Stimulated activated naive CD8-positive, alpha-beta T cell treated with anti-CD3 and anti-CD28 coated beads, Interleukin-15, amount 100 ng/mL, for 72 hours (primary cell): ENCODE measurements at places on chromosomes 5 and 9.

DNA sequence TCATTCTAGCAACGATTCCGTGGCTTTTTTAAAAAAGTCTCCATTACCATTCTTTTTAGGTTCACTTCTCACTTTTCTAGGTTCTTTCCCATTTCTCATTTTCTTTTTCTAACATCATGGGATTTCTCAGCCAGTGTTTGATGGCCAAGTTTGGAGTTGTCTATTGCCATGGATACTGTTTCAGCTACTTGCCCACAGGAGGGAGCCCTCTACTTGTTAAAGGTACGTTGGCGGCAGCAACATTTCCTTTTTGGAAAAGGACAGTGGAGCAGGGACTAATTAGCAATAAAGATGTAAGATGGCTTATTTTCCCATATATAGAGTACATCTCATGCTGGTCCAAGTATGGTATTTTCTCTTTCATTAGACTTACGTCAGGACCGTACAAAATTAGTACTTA, 2257.5 kb upstream of the C9orf72 start:
- DNase-seq, result no peak

GRCh38 chr9:84822589-84823233, 153.2 kb downstream of the NTRK2 start:
- DNase-seq, result no peak

DNA sequence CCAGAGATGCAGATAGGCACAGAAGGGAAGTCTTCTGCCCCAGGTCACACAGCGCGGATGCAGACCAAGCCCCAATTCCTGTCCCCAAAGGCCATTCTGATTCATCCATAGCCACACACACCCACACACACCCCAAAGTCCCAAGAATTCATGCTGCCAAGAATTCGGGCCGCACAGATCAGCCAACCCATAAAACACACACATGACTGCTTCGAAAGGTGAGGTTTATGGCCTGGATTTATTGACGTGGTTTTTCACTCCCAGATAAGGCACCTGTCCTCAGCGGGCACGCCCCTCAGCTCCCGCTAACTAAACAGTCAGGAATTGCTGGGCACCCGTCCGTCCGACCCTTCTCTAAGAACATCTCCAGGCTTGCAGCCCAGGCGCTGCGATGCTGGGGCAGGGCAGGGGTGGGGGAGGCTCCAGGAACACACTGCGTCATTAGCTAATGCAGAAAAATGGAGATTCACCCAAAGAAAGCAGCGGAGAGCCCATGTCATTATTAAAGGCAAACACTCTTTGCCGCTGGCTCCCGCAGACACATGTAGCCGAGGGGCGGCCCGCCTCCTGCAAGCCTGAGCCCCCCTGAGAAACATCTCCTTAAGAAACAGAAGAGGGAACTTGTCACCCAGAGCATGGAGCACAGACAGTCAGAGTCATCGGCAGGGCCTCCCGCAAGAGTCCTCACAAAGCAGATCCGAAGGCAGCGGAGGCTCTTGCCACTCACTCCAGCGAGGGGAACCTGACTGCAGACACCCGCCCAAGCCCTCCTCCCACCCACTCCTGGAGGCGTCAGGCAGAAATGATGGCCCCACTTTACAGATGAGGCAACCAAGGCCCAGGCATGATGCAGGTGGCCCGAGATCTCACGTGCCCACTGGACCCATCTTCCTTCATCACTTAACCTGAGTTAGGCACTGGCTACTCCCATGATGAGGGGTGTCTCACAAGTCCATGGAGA, 19.9 kb downstream of the VAV2 start:
- DNase-seq, result no peak

DNA sequence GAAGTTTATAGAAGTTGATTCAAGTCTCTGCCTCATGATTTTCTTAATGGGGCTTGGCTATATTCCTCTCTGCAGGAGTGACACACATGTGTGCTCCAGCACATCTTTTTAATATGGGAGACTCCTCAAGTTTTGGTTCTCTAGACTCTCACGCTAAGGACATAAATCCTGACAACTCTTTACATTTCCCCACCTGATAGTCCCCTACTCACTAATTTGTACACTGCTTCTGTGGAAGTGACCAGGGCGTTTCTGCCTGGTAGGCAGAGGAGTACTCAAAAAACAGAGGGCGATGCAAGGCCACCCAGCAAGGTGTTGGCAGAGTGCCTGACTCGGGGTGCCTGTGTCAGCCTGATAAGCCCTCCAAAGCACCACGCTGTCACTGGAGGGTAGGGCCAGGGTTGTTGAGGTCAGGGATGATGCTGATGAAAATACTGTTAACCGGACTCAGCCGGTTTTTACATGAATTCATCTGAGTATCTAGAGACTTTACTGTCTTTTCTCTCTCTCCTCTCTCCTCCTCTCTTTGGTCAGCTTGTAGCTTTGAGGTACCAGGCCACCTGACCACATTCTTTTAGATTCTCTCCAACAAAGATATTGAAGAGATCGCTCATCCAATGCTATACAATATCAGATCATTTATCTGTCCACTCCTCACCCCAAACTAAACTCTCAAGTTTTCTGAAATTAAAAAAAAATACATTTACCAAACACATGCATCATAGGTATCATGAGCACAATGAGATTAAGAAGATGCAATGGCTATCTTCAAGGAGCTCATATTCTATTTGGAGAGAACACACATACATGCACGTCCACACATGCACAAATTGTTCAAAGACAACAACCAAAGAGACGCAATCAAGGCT, 205.2 kb downstream of the PIK3R1 start:
- no peak for DNase-seq

- DNase-seq, result no peak
Observed at GRCh38 chr5:23627976-23628375, 120.6 kb downstream of the PRDM9 start.

GRCh38 chr9:107868186-107868585, 378.6 kb upstream of the KLF4 start:
- no peak for DNase-seq

- DNase-seq, result no peak
Observed at GRCh38 chr5:76674330-76675066, 41.4 kb upstream of the F2R start.

DNA sequence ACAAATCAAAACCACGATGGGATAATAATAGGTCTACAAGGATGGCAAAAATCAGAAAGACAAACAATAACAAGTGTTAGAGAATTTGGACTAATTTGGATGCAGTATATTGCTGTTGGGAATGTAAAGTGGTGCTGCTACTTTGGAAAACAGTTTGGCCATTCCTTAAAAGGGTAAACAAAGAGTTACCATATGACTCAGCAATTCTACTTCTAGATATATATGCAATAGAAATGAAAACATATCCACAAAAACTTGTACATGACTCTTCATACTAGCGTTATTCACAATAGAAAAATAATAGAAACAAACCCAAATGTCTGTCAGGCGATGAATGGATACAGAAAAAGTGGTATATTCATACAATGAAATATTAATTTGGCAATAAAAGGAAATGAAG, 58.3 kb downstream of the JAK2 start:
- DNase-seq, result no peak

GRCh38 chr5:68046445-68046844, 169.1 kb upstream of the PIK3R1 start:
- no peak for DNase-seq

GRCh38 chr9:114958844-114959235, 28.4 kb upstream of the TNFSF8 start:
- no peak for DNase-seq

DNA sequence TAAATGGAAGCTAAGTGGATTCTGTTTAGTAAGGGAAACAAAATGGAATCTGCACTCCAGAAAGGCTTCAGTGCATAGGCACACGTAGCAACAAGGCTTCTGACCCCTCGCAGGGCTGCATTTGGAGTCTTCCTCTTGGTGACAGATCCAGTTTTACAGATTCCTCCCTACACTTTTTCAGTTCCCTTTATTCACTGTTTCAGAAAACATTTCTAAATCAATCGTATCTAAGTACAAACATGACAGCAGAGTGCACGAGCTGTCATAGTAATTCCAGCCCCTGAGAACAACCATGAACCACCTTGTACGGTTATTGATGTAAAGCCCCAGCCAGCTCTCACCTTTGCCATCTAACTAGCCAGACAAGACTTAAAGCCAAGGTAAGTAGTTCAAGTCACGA, 491.6 kb downstream of the SEMA5A start:
- DNase-seq, result no peak

- DNase-seq, result no peak
Observed at GRCh38 chr9:12718482-12719026, 25.4 kb downstream of the TYRP1 start.

DNA sequence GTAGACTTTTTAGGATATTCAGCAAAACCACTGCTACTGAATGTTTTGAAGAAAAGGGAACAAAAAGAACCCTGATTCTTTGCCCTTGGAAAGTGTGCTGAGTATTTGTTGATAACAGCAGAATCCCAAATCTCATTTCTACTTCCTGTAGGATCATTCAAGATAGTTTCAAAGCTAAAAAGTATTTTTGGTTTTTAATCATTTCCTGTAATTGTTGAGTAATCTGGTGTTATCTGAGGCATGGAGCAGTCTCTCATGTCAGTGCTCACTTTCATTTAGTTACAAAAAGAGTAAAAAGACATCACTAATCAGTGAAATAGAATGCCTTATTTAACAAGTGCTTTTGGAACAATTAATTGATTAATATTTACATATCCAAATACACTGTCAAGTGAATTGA, 56.1 kb downstream of the ITGA2 start:
- no peak for DNase-seq

DNA sequence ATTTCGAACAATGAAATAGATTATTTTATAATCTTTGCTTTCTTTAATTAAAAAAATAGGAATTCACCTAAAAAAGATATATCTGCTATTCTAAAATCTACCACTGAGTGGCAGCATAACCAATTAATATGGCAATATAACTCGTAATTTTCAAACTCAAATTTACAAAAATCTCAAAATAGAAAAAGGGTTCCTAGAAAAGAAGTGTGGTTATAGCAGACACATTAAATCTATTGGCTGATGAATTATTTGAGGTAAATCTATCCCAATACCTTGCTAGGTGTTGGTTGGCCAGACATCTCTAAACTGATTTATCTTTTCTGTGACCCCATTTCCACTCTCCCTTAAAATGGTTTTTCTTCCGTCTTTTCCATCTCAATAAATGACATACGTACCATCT, 30.2 kb upstream of the NRG2 start:
- DNase-seq, result no peak

DNA sequence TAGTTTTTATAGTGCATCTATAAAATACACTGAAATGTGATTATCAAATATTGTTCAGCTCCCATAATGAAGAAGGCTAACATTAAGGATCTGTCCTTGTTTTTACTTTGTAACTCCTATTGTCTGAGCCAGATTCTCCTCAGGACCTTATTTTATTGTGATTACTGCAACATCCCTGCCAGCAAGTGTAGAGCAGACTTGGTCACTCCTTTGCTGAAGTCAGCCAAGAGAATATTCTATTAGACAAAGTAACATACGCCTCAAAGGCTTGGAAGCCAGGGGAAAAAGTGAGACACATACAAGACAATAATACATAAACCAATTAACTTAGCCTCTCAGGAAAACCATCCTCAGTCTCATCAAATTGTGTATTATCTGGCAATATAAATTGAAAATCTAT, 269.6 kb downstream of the ARL15 start:
- no peak for DNase-seq

GRCh38 chr5:68795190-68795589, 298.6 kb upstream of the SLC30A5 start:
- DNase-seq, result no peak

- DNase-seq, result no peak
Observed at GRCh38 chr9:72363908-72364678, 915 bp downstream of the ZFAND5 start.

DNA sequence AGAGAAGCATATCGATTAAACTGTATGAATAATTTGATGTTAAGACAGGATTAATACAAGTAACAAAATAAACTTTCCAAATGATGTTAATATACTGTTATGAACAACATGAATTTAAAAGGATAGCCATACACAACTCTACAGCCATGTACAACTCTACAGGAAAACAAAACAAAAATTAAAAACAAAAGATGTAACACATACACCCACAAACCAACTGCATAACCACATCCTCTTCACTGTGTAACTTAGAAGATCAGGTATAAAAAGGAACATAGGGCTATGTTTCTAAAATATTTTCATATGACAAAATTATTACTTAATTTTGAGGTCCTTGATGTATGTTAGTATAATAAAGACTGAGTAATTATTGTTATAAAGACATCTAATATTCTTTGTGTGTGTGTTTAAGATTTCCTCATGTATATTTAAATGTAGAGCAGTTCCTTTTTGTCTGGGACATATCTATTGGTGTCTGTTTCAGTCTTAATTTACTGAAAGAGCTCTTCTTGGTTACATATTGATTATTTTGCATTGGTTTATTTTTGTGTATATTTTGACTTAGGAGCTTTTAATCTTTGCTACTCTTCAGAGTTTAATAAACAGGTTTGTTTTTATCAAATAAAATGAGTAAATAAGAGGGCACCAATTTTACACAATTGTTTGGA, 966.8 kb upstream of the CTNND2 start:
- no peak for DNase-seq

DNA sequence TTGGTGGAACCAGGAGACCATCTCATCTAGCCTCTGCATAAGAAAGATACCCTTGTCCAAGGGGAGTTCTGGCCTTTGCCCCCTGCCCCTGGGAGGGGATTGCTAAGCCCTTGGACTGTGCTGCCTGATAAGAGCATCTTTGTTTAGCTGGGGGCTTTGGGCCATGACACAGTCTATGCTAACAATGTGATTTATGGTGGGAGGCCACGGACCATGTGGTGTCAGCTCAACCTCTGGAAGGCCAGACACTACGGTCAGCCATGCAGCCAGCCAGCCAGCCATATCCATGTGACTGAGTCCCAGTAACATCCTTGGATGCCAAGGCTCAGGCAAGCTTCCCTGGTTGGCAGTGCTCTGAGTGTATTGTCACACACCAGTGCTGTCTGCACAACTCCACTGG, 244.4 kb downstream of the FSTL4 start:
- DNase-seq, result no peak

- no peak for DNase-seq
Observed at GRCh38 chr9:91160599-91161464, 200.9 kb downstream of the AUH start.
